ENCODE measurements at places on chromosomes 11 and 22.
A peak's percentile ranks its signal among the peaks of the same experiment; 100 is the strongest.

- no peak for DNase-seq
Measured at GRCh38 chr22:49011769-49012648, 815.7 kb downstream of the BRD1 start.

- DNase-seq, result no peak
Measured at GRCh38 chr11:33904102-33904501, 12.2 kb upstream of the LMO2 start.

- no peak for DNase-seq
Measured at GRCh38 chr22:34696557-34696956, 369.4 kb upstream of the ISX start.

GRCh38 chr22:23000657-23001347 lies 69.5 kb upstream of the GNAZ start:
- DNase-seq, result no peak

- no peak for DNase-seq
Measured at GRCh38 chr22:40517631-40518030, 118.9 kb downstream of the MRTFA start.

DNA sequence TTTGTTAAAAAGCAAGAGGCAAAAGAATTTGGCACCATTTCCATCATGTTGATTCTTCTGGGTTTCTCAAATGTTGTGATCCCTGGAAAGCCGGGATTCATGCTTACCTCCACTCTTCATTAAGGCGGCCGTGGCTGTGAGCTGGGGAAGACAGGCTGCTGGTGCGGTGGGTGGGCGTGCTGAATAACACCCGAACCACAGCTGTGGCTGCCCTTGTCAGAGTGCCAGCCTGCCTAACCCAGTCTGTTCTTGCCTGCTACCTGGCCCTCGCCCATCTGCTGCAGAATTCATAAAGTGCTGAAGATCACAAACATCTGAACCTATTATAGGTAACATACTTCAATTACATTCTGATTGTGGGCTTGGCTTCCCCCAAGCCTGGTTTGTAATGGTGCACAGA lies 95.8 kb upstream of the RCN1 start:
- no peak for DNase-seq

- no peak for DNase-seq
Measured at GRCh38 chr11:130790689-130791088, 125.6 kb downstream of the SNX19 start.

- no peak for DNase-seq
Measured at GRCh38 chr11:117229411-117229810, 2.5 kb downstream of the PCSK7 start.

GRCh38 chr22:28074526-28074925 lies 155.5 kb upstream of the PITPNB start:
- DNase-seq, result no peak

GRCh38 chr22:27597703-27598444 lies 203.7 kb downstream of the MN1 start:
- DNase-seq, result no peak

GRCh38 chr11:133202816-133203215 lies 329.5 kb downstream of the OPCML start:
- no peak for DNase-seq

GRCh38 chr11:120532832-120533196 lies 21.3 kb downstream of the GRIK4 start:
- DNase-seq, result peak; percentile 63

GRCh38 chr11:40716344-40717130 lies 742.9 kb downstream of the LRRC4C start:
- no peak for DNase-seq

DNA sequence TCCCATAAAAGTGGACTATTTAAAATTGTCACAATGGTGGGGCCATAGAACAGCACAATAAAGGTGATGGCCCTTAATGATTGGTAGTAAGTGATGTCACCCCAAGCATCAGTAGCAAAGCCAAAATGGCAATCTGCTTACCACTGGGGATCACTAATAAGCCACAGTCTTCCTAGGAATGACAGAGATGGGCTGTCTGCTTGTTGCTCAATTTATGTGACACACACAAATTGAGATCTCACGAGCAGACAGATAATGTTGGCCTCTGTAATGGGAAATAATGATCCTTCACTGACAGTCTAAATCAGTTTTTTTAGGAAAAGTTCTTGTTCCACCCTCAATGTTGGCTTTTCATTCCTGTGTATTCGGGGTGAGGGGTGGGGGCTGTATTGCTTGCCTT lies 515.1 kb downstream of the BRD1 start:
- DNase-seq, result no peak

DNA sequence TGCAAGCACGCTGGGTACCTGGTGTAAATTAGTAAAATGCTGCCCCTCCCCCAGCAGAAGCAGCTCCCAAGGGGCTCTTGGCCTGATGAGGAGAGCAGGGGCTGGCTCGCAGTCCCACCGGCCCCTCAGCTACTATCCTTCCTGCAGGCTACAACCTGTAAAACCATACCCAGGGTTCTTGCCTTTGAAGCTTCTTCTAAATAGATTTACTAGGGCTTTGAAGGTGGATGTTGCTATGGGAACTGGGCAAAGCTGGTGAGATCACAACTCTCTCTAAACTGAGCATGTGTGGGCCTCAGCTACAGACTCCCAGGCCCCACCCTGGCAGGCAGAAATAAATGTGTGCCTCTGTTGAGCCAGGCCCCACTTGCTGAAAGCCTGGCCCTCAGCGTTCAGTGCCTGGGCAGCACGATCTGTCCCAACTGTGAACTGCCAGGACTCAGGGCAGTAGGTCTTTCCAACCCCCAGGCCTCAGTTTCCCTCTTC lies 18.5 kb downstream of the CD5 start:
- DNase-seq, result peak; percentile 15

DNA sequence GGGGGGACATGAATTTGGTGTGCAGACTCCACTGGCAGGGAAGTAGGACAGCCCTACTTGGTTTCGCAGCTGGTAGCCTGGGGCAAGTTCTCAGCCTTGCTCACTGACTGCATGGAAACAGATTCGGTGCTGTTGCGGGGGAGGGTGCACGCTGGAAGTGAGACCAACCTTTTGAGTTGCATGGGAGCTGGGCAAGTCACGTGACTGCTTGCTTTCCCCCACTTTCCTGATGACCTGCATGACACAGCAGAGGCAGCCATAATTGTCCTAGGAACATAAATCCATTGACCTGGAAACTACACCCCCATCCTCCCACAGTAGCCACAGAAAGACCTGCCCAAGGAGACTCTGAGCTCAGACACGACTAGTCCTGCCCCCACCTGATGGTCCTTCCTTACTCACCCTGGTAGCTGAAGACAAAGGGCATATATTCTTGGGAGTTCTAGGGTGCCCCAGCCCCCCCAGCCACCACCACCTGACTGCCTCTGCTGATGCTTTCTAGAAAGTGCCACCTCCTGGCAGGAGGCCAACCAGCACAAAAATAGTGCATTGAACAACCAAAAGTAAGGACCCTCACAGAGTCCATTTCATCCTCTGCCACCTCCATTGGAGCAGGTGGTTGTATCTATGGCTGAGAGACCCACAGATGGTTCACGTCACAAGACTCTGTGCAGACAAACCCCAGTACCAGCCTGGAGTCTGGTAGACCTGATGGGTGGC lies 4.1 kb upstream of the HBG2 start:
- no peak for DNase-seq

DNA sequence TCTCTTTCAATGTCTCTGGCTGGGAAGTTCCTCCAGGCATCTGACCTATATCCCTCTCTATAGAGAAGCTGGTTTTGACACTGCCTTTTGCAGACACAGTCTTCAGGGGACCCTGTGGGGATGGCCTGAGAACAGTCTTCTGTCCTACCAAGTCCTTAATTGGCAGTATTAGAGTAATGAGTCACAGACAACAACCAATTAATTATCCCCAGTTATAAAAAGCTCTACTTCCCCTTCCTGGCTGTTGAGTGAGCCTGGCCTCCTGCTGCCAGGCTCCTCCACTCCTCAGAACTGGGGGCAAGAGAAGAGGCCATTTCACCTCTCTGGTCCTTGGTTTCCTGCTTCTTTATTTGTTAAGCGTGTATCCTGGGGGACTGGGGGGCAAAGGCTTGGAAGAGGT lies 41.2 kb upstream of the KLHL35 start:
- peak; percentile 19 for DNase-seq

DNA sequence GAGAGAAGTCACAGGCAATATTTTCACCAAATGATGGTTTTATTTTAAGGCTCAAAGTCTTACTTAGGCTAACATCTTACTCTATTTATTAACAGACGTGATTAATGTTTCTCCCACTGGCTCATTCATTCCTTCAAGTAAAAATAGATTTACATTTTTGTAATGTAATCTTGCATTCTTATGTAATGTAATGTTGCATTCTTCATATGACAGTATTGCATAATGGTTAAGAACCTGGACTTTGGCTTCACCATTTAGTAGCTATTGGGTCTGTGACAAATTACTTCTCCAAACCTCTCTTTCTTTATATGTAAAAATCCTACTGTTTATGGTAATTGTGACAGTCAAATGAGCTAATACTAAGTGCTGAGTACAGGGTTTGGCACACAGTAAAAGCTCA lies 3.3 kb upstream of the DIXDC1 start:
- peak; percentile 56 for DNase-seq

GRCh38 chr11:118436639-118437207 lies 431 bp downstream of the KMT2A start:
- DNase-seq, result no peak

DNA sequence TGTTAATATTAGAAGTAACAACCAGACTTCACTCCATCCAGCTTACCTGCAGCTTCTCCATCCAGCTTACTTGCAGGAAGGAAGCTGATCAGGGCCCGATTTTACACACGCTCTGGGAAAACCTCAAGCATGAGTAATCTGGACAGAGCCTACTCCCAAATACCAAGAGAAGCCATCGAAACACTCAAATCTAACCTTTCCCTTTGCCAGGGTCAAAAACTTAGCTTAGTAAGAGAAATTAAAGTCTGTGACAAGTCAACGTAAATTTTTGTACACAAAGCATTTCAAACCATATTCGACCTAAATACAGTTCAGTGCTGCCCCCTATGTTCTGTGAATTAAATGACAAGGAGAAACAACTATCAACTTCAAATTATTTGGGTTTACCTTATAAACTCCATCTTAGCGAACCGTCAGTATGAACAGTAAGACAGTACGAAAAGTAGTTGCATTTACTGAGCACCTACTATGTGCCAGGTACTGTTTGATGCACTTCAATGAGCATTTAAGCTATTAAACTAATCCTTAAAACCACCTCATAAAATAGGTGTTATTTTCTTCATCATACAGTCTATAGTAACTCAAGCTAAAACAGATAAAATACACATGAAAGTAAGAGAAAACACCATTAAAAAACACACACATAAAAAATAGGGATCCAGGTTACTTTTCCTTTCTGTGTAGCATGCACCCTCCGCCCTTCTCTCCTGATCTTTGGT lies 36.9 kb downstream of the ARFGAP3 start:
- peak; percentile 59 for DNase-seq

DNA sequence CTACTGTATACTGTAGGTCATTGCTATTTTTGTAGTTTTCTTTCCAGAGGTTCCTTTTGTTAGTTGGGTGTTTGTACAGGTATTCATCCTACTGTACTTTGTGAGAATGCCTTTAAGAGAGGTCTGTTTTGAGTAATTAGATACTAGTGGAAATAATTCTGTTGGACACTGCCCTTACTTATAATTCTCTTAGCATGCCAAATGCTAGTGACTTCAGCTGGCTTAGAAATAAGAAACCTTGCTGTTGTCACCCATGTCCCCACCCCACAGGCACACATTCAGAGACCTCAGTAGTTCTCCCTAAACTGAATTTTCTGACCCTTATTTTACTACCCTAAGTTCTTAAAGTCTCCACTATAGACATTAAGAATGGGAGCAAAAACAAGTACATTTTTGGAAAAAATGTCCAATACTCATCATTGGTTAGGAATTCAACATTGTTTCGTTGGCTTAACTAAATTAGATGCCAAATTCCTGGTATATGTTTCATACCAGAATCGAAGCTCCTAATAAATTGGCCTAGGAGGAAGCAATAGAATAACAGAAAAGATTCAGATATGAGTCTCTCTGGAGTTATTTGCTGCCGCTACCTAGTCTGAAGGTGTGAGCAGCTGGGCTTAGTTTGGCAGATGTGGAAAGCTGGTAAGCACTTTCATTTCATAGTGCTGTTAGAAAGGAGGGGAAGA lies 28.4 kb downstream of the ZNF143 start:
- DNase-seq, result peak; percentile 78

GRCh38 chr11:29161191-29161590 lies 855.6 kb downstream of the KCNA4 start:
- DNase-seq, result no peak

DNA sequence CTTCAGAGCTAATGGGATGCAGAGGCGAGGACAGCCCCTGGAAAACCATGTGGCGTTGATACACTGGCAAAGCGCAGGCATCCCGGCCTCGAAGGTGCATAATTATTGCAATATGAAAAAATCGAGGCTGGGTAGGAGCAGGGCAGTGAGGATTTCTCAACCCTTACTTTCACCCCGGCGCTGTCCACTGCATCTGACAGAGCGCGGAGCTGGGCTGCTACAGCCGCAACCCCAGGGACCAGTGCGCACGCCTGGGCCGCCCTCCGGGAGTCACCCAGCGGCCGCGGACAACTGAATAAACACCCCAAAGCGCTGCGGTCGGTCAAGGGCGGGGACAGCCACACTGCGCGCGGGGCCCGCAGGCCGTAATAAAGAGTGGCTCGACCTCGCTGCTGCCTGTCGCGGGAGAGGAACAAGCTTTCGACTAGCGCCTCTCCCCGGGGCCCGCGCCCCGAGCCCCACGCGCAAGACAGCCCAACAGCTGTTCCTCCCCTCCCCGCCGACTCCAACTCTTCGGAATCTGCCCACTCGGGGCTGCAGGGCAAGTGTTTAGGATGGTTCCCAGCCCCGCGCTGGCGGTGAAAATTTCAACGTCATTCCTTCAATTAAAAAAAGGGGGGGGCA lies 3.6 kb upstream of the WT1 start:
- DNase-seq, result no peak

GRCh38 chr11:19345848-19346681 lies 105.3 kb upstream of the E2F8 start:
- DNase-seq, result no peak

DNA sequence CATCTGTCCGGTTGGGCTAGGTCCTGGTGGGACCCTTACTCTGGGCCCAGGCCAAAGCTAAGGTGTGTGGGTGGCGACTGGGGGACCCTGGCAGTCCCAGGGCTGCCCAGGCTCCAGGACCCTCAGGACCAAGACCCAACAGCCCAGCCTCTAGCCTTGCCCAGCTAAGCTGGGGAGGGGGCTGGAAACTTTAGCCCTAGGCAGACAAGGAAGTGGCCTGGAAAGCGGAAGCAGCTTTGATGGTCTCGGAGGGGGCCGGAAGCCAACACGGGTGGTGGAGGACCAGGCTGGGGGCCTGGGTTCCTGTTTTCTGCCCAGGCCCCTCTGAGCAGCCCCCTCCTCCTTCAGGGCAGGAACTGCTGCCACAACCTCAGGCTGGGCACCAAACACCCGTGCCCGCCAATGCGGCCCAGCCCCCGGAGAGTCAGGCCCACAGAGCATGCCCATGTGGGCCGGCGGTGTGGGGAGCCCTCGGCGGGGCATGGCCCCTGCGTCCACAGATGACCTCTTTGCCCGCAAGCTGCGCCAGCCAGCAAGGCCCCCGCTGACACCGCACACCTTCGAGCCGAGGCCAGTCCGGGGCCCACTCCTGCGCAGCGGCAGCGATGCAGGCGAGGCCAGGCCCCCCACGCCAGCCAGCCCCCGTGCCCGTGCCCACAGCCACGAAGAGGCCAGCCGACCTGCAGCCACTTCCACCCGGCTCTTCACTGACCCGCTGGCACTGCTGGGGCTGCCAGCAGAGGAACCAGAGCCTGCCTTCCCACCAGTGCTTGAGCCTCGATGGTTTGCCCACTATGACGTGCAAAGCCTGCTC lies 2.8 kb downstream of the SIPA1 start:
- DNase-seq, result no peak

All from AG10803 (cell line).